ENCODE measurements at places on chromosomes 7 and 10.

DNA sequence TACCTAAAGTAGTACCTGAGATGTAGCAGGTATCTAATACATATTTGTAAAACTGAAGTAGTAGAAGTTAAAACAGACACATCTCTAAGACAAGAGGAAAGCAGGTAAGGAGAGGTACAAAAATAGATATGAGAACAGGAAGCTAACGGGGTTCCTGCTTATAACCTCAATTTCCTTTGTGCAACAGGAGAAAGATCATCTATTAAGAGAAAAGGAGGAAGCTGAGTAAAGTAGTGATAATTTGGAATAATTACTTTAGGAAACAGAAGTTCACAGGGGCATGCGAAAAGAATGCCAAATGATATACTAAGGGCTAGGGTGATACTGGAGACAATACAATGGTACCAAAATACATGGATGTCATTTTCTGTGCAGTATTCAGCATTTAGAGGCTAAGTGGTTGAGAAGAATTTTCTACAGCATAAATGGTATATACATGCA is 108.7 kb downstream of the NRBF2 start:
- DNase-seq = no peak

- no peak for DNase-seq
These were observed 158.1 kb downstream of the SNX13 start for GRCh38 chr7:17782216-17782549.

DNA sequence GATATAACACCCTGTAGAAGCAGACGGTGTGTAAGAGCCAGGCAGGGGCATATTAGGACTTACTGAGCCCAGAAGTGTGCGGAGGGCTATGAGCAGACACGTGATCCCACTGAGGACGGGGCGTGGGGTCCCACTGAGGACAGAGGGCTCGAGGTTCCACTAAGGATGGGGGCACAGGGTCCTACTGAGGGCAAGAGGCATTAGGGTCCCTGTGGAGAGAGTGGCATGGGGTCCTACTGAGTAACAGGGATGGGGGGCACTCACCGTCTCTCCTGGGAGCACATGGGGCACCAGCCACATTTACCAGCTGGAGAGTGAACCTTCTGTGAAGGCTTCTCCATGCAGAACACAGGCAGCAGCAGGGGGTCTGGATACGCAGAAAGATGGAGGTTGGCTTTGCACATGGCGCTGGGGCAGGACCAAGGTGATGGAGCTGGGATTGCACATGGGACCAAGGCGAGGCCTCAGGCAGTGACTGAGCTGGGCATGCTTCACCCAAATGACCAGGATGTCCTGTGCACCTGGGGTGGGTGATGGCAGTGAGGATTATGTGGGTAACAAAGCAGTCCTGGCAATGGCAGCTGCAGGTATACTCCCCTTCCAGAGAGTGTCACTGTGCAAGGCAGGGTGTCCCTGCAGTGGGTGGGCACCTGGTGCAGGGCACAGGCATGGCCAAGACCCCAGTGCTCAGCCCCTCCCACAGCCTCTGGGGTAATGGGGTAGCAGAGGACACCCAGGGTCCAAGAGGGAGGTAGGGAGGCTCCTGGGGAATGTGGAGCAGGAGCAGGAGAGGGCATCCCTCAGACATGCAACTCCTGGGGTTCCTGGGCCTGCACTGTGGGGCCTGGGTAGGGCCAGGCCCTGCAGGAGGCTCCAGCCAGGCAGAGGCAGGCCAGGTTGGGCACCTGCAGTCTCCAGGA is 278.1 kb downstream of the TCERG1L start:
- no peak for DNase-seq

- DNase-seq = peak; percentile 85
These were observed 176.2 kb upstream of the ITGB1 start for GRCh38 chr10:33134011-33134751.

All from T-helper 22 cell (primary cell).